ENCODE measurements at places on chromosomes 16 and 17.

DNA sequence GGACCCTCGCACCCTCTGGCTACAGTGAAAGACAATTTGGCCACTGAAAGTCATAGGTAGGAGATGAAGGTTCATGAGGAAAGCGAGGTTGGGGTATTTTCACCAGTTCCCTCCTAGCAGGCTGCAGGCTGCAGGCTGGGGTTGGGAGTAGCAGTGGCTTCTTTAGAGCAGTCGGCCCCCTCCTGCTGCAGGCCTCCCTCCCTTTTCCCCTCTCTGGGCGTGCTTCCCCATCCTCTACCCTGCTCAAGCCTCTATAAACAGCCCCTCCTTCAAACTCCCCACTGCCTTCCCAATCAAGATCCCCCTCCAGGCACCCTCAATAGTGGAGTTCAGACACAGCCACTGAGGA, 41.8 kb downstream of the GAS7 start:
- DNase-seq = no peak

- DNase-seq = no peak
These were observed 383.2 kb upstream of the CCL2 start for GRCh38 chr17:33871720-33872540.

GRCh38 chr16:84780544-84781376, 39.0 kb upstream of the CRISPLD2 start:
- DNase-seq = no peak

GRCh38 chr17:18224053-18224386, 1.4 kb upstream of the LLGL1 start:
- no peak for DNase-seq

- no peak for DNase-seq
These were observed 34.6 kb downstream of the DCAKD start for GRCh38 chr17:45016823-45017222.

GRCh38 chr16:66605979-66606751, 1.7 kb downstream of the CMTM3 start:
- DNase-seq = no peak

GRCh38 chr16:14063618-14064581, 7.2 kb upstream of the MRTFB start:
- DNase-seq = no peak

- no peak for DNase-seq
These were observed 3.7 kb upstream of the ABCA9 start for GRCh38 chr17:69064476-69064875.

- DNase-seq = no peak
These were observed 4.5 kb upstream of the PPY start for GRCh38 chr17:43946781-43947180.

DNA sequence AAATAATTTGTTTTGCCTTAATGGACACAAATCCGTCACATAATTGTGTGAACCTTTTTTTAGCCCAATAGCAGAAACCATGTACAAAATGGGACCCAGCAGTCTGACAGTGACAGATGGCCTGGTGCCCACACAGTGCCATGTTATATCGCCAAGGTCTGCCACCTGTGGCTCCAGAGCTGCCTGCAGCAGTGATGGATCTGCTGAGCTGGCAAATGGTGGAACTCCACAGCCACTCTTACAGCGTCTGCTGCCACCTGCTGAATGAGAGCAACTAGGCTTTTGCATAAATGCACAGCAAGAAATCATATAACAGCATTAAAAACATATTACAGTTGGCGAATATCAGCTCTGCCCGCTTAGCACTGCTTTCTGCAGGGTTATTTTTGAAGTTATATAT, 59.4 kb downstream of the NUP93 start:
- no peak for DNase-seq

DNA sequence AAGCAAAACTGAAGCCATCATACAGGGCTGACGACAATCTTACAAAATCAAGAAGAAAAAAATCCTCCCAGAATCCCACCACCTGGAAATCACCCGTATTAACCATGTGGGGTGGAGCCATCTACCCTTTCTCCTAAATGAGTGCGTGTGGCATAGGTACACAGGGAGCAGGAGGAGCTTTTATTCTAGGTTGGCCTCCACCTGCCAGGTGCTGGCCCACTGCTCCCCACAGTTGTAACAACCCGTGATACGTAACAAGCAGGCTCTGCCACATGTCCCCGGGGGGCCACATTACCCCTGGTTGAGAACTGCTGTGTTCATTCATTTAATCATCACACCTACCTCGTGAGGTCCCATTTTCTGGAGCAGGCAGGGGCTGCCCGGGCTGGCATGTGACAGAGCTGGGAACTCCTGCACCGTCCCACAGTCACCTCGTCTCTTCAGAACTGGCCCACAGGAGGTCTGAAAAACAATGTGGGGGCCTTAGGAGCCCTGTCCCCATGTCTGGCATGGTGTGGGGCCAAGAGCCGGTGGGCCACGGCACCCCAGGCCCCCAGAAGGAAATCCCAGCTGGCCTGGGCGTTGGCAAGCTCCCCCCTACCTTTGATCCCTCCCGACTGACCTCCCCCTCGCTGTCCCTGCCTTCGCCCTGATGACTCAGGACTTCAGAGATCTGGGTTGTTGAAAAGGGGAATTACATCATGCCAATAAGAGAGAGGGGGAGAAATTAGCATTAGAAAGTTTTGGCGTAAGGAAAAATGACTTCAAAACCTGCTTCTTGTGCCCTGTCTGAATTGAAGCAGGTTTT, 12.9 kb downstream of the CMIP start:
- no peak for DNase-seq

DNA sequence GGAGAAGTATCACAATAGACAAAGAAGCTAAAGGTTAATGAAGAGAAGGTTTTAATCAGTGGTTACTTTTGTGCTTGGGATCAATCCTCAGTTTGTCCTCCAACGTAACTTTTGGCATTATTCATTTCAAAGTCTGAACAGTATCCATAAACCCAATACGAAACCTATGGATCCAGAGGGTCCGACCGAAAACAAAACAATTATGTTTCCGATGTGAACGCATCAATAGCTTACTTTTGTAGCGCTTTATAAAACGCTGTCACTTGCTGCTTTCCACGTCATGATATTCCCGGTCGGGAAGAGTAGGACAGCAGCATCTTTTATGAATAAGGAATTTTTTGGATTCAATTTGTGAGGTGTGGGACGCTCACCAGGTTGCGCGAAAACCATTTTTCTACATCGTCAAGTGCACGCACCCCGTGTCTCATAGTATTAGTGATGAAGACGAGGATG, 383.8 kb downstream of the ZFHX3 start:
- DNase-seq = no peak

- no peak for DNase-seq
These were observed 76.3 kb downstream of the USP31 start for GRCh38 chr16:23072769-23073549.

- DNase-seq = peak; percentile 88
These were observed at the start of gene PCTP for GRCh38 chr17:55750750-55751657. Gene PCTP (plus strand): TSS chr17:55751051. CDS start chr17:55751104, 53 bp downstream.

DNA sequence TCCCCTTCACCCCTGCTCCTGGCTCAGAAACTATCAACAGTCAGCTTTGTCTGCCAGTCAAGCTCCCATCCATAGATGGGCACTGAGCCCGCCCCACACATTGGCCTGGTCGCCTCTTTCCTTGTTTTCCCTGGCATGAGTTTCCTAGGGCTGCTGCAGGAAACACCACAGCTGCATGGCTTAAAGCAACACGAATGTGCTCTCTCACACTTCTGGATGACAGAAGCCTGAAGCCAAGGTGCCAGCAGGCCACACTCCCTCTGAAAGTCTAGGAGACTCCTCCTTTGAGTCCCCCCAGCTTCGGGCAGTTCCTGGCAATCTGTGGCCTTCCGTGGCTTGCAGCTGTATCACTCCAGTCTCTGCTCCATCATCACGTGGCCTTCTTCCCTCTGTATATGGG, 69.9 kb downstream of the TBC1D16 start:
- DNase-seq = peak; percentile 32

GRCh38 chr17:11882716-11883115, 114.6 kb downstream of the ZNF18 start:
- no peak for DNase-seq

DNA sequence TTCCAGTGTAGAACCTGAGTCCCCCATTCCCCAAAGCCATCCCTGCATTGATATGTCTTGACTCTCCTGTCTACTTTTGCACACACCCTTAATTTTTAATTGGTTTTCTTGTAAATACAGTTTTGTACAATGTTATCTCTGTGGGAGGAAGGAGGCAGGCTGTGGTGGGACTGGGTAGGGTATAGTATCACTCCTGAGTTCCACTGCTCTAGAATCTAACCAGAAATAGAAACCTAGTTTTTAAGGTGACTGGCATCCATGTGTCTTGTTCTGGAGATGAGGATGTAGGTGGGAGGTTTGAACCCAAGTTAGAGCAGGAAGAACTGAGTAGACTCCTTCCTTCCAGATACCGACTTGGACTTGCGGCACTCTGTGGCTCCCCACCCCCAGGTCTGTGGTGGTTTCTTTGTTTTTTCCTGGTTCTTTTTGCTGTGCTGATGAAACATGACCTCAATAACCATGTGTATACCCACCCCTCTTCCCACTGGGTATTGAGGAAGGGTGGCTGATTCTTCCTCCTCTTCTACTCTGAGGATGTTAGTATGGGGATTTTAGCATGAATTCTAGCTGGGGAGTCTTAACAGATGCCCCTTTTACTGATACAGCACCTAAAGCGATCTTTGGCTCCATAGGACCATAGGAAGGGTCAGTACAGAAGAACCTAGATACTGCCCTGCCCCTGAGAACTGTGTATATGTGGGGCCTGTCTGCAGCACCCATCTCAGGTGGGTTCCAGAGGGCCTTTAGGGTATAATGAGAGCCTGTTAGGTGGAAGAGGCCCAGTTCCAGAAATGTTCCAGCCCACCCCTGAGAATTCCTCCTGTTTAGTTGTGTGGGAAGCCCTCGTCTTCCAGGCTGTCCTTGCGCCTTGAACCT, 48.7 kb downstream of the SF3B3 start:
- DNase-seq = no peak

- no peak for DNase-seq
These were observed 60.1 kb downstream of the IRX3 start for GRCh38 chr16:54226296-54227010.

- no peak for DNase-seq
These were observed 4.5 kb upstream of the ASIC2 start for GRCh38 chr17:33297643-33298042.

GRCh38 chr16:58492735-58493134, 7.2 kb upstream of the NDRG4 start:
- no peak for DNase-seq

DNA sequence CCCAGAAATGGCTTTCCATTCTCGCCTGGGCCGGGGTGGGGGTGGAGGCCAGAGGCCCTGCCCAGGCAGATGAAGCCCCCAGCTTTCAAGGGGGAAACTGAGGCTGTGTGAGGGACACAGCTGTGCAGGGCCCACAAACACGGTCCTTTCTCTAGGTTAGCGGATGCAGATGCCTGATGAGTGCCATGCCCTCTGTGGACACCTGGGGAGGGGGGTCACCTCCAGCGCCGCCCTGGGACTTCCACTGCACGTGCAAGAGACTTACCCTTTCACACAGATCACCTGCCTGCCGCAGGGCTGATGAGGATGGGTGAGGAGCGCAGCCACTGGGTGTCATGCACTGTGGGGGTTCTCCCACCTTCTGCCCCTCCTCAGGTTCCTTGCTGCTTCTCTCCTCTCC, 2.6 kb upstream of the ANTKMT start:
- no peak for DNase-seq

DNA sequence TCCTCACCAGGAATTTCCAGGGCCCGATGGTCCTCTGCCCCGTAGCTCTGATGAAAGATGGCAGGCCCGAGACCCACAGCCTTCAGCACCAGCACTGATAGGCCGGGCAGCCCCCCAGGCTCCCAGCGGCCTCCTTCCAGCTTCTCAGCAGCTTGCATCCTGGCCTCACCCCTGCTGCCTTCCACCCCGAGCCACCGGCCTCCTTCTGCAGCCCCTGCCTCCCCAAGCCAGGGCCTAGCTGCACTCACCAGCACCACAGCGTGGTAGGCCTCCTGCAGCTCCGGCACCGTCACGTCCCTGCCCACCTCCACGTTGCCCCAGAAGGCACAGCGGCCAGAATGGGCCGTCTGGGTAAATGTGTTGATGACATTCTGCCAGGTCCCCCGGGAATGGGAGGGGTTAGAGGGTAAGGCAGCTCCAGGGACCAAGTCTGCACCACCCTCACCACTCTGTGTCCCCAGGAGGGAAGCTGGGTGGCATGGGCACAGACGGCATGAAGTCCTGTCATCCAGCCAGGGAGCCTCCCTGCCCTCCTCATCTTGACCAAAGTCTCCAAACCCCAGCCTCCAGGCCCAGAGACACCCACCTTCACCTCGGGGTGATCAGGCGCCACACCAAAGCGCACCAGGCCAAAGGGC, 6.5 kb downstream of the FDXR start:
- no peak for DNase-seq

DNA sequence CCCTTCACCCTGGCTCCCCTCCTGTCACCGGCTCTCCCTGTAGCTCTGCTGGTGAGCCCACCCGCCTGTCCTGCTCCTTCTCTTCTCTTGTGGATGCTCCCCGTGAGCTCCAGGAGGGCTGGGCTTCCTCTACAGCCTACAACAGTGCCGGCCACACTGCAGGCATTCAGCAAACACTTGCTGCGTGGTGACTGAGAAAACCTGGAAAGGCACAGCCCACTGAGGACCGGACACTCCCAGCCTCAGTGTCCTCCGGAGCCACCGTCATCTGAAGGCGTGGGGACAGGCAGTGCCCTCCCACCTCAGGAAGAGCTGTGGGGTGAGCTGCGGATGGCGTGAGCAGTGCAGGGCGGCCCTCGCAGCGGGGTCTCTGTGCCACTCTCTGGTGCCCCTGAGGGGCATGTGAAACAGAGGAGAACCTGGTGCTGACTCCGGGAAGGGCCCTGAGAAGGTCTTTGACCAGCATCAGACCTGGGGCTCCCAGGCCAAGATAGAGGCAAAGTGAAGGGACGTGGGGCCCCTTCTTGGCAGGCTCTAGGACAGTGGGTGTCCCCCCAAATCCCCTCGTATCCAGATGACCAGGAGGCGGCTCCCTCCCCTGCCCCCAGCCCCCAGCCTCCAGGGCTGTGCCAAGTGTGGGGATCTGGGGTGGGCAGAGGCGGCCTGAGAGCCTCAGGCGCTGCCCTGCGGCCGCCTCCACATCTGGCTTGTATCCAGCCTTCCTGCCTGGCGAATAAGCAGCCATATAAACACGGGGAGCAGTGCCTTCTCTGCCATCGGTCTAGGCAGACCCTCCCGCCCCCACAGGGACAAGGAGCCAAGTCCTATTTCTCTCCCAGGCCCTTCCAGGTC, 44.0 kb upstream of the PABPN1L start:
- DNase-seq = no peak

DNA sequence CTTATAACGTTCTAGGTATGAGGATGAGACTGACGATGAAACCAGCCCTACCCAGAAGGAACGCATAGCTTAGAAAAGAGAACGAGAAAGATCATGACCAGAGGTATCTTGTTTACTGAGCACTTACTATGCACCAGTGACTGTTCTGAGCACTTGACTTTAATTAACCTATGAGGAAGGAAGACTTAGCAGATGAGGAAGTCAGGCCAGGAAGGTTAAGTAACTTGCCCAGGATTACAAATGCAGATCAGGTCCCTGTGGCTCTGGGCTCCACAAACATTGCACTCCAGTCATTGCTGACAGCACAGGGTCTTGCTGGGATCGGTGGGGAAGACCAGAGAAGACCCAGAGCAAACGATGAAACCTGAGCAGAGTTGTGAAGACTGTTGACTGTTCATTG, 7.1 kb downstream of the KRT13 start:
- DNase-seq = no peak

- DNase-seq = no peak
These were observed 5.1 kb downstream of the MVP start for GRCh38 chr16:29825145-29826044.

- DNase-seq = no peak
These were observed 7.1 kb downstream of the LGALS3BP start for GRCh38 chr17:78972507-78973105.

GRCh38 chr17:80992077-80992947, 671 bp downstream of the CHMP6 start:
- DNase-seq = no peak
